ENCODE measurements at places on chromosomes 2 and 18. TPM values are rescaled to one million over a fixed set of nuclear protein-coding genes. Genes with fewer than 3 reads are reported as not detected.
A peak's percentile ranks its signal among the peaks of the same experiment; 100 is the strongest.

- DNase-seq: no peak
Observed at GRCh38 chr2:97698530-97698929, 14.8 kb upstream of the ZAP70 start.

DNA sequence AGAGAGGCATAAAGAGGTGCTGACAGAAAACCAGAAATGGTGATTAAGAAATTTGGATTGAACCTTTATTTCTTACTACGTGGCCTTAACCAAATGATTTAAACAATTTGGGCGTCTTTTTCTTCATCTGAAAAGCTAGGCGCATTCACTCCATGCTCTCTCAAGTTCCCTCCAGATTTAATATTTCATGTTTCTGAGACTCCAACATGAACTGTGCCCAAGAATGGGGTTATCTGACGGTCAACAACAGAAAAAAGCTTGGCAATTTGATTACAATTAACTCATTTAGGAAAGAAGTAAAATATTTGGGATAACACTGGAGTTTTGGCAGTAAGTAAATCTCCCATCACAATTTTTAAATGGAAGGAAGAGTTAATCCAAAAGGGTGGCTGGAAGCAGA is 345.4 kb downstream of the ARHGAP15 start:
- no peak for DNase-seq

DNA sequence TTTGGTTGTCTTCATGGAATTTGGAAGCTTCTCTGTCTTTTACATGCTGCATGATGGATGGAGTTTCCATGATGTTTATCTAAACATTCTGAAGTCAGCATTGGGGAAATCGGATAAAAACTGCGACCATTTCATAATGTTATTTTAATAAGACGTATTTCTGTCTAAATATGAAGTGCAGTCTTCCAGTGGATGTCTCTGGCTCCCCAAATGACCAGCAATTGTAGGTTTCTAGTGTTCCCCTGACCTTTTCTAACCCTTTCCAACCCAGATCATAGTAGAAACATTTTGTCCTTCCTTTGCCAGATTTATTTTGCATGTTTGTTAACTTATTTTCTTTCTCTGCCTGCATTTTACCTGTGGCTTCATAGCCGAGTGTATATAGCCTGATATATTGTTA is 559.3 kb downstream of the ADCYAP1 start:
- DNase-seq: no peak

- DNase-seq: no peak
Observed at GRCh38 chr2:104866883-104867812, 13.2 kb downstream of the POU3F3 start.

DNA sequence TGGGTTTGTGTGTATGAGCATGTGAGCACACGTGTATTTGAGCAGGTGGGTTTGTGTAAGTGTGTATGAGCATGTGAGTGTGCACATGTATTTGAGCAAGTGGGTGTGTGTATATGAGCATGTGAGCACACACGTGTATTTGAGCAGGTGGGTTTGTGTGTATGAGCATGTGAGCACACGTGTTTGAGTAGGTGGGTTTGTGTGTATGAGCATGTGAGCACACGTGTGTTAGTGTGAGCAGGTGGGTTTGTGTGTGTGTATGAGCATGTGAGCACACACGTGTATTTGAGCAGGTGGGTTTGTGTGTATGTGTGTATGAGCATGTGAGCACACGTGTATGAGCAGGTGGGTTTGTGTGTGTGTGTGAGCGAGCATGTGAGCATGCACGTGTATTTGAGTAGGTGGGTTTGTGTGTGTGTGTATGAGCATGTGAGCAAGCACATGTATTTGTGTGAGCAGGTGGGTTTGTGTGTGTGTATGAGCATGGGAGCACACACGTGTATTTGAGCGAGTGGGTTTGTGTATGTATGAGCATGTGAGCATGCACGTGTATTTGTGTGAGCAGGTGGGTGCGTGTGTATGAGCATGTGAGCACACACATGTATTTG is 169.7 kb downstream of the TWIST2 start:
- DNase-seq: no peak

- DNase-seq: no peak
Observed at GRCh38 chr2:160402501-160402900, 91.1 kb downstream of the RBMS1 start.

DNA sequence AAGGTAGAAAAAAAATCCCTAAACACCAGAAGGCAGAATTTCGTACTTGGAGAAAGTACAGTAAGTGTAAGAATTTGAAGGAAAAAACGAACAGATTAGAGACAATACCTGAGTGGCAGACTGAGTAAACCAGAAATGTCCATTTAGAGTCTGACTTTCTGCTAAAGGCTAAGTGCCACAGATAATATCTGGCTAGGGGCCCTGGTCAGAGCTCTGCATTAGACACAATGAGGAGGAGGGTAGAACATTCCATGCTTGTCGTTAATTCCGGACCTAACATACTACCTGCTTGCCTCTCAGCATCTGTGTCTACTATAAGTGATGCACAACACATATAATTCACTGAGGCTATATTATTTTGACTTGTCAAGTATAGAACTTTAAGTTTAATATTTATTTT is 18.1 kb downstream of the SEPTIN10 start:
- no peak for DNase-seq

DNA sequence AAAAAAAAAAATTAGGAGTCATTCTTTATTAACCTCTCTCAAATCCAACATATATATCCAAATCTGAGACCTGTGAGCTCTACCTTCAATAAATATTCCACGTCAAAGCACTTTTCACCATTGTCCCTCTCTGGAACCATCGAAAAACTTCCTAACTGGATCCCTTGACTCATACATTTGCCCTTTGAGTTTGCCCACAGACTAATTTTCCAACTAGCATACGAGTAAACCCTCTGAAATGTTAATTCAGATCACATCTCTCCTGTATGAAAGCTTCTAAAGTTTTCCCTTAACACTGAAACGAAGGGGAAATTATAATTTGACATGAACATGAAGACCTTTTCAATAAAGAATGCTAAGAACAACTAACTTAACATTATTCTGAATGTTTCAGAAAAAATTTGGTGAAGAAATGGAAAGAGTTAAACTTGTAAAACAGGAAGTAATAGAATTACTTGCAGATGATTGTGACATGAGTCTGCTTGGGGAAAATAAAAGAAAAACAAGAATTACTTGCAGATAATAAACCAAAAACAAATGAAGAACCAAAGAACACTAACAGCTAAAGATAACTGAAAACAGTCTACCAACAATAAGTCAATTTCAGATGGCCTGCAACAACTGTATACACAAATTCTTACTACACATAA is 110.6 kb downstream of the C2orf74 start:
- no peak for DNase-seq

DNA sequence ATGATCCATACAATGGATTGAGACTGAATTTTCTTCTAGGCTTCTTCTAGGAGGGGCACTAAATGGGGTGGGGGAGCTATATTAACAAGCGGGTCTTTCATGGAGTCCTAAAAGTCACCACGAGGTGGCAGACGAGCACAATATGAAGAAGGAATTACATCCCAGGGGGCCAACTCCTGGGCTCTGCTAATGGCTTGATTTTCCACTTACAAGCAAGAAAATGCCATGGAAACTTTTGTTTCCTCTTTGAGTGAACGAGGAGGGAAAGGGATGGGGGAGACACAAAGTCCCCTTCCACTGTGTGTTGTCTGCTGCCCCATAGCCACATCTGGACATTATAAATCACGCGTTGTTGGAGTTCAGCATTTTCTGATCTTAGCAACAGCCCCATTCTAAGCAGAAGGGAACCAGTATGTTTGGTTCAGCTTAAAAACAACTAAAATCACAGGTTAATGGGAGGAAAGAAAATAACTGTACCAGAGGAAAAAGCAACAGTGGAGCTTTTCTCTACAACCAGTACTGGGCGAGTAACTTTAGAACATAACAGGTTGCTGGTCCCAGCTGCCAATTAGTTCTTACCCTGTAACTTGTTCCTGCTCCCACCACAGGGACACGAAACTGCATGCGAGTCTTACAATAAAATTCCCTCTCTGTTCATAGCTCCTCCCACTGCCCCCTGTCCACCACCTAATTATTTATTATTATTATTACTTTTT is 285.0 kb upstream of the PARD3B start:
- DNase-seq: peak; percentile 29

GRCh38 chr2:121363632-121364420 is 78.8 kb upstream of the TFCP2L1 start:
- no peak for DNase-seq

- no peak for DNase-seq
Observed at GRCh38 chr2:217774232-217774631, 228.6 kb downstream of the TNS1 start.

DNA sequence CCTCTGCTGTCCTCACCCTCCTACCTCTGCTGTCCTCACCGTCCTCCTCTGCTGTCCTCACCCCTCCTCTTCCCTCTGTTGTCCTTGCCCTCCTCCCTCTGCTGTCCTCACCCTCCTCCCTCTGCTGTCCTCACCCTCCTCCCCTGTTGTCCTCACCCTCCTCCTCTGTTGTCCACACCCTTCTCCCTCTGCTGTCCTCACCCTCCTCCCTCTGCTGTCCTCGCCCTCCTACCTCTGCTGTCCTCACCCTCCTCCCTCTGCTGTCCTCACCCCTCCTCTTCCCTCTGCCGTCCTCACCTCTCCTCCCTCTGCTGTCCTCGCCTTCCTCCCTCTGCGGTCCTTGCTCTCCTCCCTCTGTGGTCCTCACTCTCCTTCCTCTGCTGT is 11.8 kb downstream of the GAD1 start:
- DNase-seq: no peak

The MALL gene
- total RNA-seq: 0.27 TPM

The ANKRD23 gene
- total RNA-seq: 16.4 TPM

The SLC4A5 gene
- 12.7 TPM for total RNA-seq

The SLC9A4 gene
- total RNA-seq: not detected

The ERFE gene
- not detected for total RNA-seq

The CRYBA2 gene
- not detected for total RNA-seq

The EMILIN2 gene
- 4.6 TPM for total RNA-seq

The SGPP2 gene
- total RNA-seq: 8.3 TPM

The LNPK gene
- total RNA-seq: 32.9 TPM

The YWHAQ gene
- total RNA-seq: 160 TPM

The MYCN gene
- total RNA-seq: 2.2 TPM

The PXDN gene
- total RNA-seq: 0.79 TPM

All from CD4-positive, CD25-positive, alpha-beta regulatory T cell (primary cell).